ENCODE measurements at places on chromosomes 5 and 9. TPM values are rescaled to one million over a fixed set of nuclear protein-coding genes. Genes with fewer than 3 reads are reported as not detected.
A peak's percentile ranks its signal among the peaks of the same experiment; 100 is the strongest.

GRCh38 chr5:161235569-161235968 lies 311.0 kb downstream of the GABRB2 start:
- no peak for DNase-seq

DNA sequence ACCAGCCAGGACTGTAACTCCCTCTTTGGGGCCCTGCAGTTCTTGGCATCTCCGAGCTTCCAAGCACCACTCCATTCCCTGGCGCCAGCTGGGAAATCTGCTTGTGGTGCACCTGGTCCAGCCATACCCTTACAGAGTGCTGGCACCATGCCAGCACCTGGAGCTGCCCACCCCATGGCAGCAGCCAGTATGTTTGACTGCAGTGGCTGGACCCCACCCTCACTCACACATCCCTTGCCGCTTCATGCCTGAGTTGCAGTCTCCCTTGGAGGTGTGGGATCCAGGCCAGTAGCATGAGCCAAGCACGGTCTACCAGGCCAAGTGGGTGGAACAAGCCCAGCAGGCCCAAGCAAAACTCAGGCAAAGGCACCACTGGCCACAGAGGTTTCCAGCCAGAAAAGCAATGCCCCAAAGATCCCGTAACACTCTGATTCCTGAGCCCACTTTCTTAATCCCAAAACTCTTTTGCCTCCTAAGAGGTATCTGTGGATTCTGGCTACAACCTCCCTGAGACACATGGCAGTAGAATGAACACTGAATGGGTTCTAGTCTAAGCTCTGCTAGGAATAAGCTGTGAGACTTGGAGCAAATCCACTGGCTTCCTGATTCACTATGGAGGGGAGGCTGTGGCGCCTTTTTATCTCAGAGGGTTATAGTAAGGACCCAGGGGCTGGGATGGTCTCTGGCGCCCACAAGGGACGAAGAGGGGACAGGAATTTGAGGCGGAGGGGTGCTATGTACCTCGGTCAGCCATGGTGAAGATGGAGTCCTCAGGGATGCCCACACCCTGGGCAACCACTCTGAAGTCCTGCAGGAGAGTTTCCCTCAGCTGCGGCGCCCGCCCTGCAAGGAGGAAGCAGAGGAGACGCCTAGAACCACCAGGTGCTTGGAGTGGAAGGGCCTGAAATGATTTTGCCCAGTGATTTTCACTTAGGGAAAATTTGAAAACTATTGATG lies 5.6 kb downstream of the AMBP start:
- DNase-seq, result peak; percentile 89

- no peak for DNase-seq
These were observed 199.6 kb upstream of the MPDZ start for GRCh38 chr9:13479096-13479495.

DNA sequence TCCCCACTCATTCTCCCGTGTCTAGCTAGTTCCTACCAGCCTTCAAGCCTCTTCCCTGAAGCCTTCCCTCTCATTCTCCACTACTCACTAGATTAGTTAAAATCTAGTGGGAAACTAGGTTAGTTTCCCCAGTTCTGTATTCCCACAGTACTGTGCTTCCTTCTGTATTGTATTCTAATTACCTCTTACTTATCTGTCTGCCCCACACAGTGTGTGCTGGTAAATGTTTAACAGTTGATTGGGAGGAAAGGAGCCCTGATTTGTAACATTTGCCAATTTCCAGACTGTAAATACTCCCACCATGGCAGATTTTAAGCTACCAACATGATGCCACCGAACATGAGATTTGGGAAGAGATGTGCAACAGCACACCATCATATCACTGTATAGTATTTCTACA lies 8.3 kb downstream of the KLHL3 start:
- no peak for DNase-seq

DNA sequence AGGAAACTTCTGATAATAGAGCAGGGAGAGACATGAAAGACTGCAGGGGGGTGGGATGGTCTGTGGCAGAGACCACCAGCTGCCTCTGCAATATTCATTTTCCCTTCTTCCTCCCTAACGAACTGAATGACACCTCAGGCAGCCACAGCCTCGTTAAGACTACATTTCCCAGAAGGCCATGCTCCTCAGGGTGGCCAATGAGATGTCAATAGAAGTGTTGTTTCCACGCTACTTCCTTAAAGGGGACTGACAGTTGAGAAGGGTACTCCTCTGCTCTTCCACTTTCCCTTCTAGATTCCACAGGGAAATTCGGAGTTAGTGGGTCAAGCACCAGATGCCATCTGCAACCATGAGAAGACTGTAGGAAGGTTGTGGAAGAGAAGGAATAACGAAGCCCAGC lies 52.0 kb upstream of the DAPK1 start:
- no peak for DNase-seq

The FOXD4L6 gene
- not detected for total RNA-seq

The CXCL14 gene
- total RNA-seq, result 39.4 TPM

DNA sequence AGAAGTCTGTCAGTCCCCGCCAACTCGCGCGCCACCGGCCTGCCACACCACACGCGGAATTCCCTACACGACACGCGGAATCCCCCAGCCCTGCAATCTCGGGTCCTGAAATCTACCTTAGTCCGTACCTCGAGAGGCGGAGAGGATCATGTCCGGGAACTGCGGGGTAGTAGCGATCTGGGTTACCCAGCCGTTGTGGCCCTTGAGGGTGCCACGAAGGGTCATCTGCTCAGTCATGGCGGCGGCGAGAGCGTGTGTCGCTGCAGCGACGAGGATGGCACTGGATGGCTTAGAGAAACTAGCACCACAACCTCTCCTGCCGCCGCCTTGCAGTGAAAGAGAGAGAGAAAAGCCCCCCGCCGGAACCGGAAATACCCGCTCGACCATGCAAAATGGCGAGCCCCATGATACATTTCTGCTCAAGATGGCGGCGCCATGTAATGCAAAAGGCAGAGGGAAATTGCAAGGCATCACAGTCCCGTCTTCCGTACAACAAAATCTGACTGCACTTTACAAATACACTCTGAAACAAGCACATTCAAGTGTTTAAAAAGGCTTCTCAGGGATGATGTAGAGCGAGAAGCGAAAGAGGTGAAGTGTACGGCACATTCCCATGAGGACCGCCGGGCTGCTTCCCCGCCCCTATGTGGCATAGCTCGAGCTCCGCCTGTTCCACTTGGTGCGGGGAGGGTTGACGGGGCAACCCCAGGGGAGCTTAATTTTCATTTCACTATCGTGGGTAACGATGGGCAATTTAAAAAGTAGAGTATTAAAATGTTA lies at the start of gene RACK1:
RACK1 (minus strand) TSS at position 343 of the 780 bp plus-strand sequence; CDS start at position 237, 106 bp downstream.
- DNase-seq, result peak; percentile 92

The PCDHGA7 gene
- 9.8 TPM for total RNA-seq

DNA sequence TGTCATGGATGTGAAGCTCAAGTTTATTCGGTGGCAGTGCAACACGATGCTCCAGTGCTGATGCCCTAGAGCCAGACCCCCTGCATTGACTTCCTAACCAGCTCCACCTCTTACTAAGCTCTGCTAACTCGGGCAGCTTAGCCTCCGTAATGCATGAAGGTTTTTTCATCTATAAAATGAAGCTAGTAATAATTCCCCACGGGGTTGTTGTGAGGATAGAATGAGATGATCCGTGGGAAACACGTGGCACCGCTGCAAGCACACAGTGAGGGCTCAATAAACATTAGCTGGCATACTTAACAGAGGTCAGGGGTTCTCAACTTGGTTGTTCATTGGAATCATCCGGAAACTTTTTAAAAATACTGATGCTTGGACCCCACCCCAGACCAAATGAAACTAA lies 6.8 kb downstream of the ENC1 start:
- DNase-seq, result no peak

The RNF208 gene
- 3.3 TPM for total RNA-seq

The ZDHHC11B gene
- 2.3 TPM for total RNA-seq

All from thyroid gland (tissue), 4 donors.